ENCODE measurements at places on chromosomes 4 and X.

DNA sequence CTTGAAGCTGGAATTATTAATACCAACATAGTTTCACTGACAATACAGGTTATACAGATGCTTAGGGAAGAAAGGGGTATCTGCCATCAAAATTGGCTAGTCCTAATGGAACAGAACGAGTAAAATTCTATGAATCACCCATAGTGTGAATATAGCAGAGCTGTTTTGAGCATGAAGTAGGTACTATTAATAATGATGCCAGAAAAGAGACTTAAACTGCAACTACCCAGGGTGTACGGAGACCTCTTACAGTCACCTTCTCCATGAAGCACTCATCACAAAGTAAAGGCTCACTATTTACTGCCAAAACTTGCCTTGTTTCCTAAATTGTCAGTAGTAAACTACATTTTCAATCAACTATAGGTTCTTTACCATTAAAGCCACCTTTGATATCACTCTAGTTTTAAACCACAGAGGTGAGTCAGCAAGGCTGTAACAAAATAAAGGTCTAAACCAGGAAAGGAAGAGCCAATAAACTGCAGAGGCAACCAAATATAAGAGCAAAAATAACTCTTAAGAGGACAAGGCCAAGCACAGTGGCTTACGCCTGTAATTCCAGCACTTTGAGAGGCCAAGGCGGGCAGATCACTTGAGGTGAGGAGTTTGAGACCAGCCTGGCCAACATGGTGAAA, 114.4 kb downstream of the FRYL start:
- no peak for DNase-seq

DNA sequence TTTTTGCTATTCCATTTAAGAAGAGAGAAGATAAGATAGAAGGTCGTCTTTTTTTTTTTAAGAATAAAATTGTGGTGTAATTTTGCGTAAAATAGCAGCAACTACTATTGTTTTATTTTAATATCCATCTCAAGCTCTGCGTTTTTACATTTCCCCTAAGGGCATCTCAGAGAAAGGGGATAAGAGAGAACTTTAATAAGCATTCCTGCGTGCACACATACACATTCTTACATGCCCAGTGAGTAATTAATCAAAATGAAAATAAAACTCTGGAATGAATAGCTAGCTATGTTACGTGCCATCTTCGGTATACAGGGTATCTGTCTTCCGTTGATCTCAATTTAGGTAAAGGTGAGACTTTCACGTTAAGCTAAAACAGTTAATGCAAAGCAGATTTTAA, 200.3 kb upstream of the TENM3 start:
- DNase-seq, result no peak

DNA sequence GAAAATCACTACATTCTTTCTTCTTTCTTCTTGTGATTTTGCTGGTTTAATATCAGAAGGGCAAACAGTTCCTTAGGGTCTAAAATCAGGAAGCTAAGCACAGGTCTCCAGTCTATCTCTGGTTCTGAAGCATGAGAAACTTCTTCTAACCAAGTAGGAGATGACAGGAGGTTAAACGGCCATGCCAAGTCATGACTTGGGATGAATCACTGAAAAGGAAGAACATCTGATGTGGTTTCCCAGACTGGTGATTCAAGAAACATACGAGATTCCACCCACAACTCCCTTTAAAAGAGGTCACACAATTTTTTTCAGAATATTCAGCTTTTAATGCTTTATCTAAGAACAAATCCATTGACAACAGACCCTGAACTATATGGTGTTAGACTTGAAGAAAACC, 684.0 kb upstream of the PRKX start:
- DNase-seq, result no peak

DNA sequence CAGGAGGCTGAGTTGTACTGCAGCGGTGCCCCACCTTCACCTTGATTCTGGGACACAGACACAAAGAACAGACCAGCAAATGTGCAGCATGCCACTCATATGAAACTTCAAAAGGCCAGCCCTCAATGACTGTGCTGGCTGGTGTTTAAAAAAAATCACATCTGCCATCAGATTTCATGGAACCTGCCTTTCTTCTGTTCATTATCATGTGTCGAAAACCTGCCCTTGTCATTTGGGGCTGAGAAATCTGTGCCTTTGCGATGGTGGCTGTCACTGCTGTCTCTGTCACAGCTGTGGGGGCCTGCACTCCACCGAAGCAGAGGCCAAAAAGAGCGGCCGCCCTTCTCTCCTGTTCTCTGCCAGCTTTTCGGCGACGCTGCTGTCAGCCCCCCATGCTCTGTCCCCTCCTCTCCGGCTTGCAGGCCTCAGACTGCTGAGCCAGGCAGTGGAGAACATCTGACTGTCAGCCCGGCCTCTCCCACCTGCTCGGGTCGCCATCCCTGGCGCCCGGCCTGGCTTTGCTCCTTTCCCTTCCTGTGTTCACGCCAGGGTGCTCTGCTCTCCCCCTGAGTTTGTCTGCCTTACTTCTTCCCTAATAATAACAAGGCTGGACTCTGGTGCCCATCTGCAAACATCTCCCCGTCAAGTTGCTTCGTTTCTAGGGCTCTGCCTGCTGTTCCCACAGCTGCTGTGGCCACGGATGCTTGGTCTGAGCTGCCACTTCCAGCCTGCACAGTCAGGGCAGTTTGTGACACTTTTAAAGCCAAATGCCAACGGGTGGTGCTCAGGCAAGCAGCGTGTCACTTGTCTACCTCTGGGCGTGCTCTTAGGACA, 355.2 kb downstream of the UNC5C start:
- no peak for DNase-seq

- DNase-seq, result no peak
Observed at GRCh38 chrX:120087289-120088017, 10.0 kb upstream of the RHOXF2B start.

DNA sequence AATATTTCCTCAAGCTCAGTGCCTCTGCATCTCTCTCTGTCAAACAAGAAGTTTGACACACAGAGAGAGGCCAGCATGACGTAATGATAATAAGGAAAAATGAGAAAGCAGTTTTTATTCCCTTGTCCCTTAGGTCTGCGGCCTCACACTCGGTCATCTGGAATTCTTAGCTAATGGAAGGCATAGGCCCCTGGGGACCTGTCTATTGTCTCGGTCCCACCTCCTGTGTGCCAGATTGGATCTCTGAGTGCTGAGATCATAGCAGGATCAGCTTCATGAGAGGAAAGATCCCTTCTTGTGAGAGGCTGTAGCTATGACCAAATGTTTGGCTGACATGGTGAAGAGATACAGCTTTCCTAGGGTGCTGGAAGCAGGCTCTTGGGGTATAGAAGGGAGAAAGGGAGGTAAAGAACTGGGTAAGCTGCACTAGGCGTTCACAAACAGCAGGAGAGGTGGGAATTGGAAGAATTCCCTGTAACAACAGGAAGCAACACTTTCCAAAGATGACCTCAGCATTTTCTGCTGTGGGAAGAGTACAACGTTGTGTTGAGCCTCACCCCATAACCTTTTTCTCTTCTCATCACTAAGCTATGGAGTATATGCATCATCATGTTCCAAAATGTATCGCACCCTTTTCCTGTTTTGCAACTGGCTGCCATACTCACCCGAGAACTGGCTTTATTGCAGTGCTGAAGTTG, 20.2 kb downstream of the TMEM31 start:
- DNase-seq, result no peak

- no peak for DNase-seq
Observed at GRCh38 chrX:5307416-5307815, 921.3 kb downstream of the NLGN4X start.

All from activated CD8-positive, alpha-beta memory T cell treated with anti-CD3 and anti-CD28 coated beads for 24 hours (primary cell).